NAMALWA (cell line): ENCODE measurements at places on chromosomes 16 and 17.
A peak's percentile ranks its signal among the peaks of the same experiment; 100 is the strongest.

- DNase-seq = no peak
Observed at GRCh38 chr16:56732832-56733231, 2.9 kb downstream of the NUP93 start.

DNA sequence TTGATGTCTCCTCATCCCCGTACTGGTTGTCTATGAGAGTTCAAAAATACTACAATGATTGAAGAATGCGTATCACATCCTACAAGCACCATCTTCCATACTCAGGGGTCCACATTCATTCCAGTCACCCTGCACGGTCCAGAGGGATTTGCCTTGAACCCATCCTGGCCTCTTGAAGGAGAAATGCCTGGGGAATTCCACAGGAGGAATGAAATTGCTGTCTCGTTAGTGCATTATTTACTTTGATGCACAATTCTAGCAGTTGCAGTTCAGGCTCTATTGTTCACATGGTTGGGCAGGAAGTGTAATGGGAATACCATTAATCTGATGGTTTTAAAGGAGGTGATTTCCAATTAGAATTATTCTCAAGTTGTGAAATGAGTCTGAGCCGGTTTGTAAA is 369.1 kb upstream of the XYLT1 start:
- no peak for DNase-seq

GRCh38 chr17:40027614-40028012 is 12.4 kb downstream of the CSF3 start:
- no peak for DNase-seq

- no peak for DNase-seq
Observed at GRCh38 chr17:5921512-5922282, 148.5 kb upstream of the WSCD1 start.

- DNase-seq = no peak
Observed at GRCh38 chr17:50212121-50212843, 10.9 kb upstream of the COL1A1 start.

DNA sequence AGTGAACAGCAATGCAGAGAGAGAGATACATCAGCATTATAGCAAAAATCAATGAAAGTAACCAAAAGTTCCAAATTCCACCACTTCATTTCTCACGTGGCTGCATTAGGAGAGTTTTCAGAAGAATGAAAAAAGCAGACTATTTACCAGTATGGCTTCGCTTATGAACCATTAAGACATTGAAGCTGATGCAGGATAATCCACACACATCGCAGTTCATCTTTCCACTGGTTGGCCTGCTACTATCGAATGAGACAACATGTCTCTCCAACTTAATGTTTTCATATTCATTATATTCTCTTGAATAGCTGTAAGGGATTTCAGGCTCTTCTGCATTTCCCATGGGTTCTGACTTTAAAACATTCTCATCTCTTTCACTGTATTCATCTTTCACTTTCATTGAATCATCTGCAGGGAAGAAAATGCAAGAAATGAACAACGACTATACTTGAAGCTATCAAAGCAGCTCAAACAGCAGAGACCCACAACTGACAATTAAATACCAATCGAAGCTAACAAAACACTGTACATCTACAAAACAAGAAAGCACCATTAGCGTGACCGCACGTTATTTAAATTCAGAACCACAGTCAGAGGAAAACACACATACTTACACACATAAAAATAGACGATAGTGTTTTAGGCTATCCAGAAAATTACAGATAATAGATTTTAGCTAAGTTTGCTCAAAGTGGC is 54.9 kb downstream of the GRB7 start:
- DNase-seq = no peak

- DNase-seq = no peak
Observed at GRCh38 chr17:38900978-38901656, 24.3 kb upstream of the LASP1NB start.

- no peak for DNase-seq
Observed at GRCh38 chr17:77999413-78000173, 41.1 kb downstream of the TNRC6C start.

DNA sequence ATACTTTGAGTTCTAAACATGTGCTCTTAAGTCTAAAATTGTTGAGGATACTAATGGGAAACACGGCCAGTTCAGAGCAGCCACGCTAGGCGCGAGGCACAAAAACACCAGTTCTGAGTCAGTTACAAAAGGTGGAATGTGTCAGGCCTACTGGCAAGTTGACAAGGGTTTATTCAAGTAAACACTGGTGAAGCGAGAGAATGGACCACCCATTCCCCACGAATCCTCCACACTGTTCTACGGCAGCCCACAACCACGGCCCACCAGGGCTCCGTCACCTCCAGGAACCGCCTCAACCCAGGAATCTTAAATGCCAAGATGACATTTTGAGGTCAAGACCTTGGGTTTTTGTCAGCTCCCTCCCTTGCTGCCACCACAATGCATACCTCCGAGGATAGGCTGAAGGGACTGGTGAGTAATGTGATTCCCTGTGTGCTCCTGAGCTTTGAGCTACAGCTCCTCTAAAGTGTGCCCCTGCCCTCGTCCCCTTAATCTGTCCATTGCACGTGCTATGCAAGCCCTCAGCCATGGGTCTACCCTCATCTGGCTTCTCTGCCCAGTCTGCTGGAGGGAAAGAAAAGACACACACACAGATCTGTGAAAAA is 28.5 kb upstream of the TRAP1 start:
- no peak for DNase-seq

- no peak for DNase-seq
Observed at GRCh38 chr16:86059253-86060171, 160.6 kb downstream of the IRF8 start.

- DNase-seq = no peak
Observed at GRCh38 chr17:82750241-82750908, 1.5 kb upstream of the TBCD start.

- DNase-seq = no peak
Observed at GRCh38 chr17:82050152-82050760, 1.4 kb downstream of the RFNG start.

- no peak for DNase-seq
Observed at GRCh38 chr16:85606904-85607303, 6.2 kb upstream of the GSE1 start.

DNA sequence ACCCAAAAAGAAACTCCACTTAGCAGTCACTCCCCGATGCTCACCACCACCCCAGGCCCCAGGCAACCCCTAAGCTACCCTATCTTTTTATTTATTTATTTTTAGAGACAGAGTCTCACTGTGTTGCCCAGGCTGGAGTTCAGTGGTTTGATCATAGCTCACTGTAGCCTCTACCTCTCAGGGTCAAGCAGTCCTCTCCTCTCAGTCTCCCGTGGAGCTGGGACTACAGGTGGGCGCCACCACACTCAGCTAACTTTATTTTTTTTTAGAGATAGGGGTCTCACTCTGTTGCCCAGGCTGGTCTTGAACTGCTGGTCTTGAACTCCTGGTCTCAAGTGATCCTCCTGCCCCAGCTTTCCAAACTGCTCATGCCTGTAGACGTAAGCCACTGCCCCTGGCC is 14.7 kb upstream of the GLIS2 start:
- no peak for DNase-seq

DNA sequence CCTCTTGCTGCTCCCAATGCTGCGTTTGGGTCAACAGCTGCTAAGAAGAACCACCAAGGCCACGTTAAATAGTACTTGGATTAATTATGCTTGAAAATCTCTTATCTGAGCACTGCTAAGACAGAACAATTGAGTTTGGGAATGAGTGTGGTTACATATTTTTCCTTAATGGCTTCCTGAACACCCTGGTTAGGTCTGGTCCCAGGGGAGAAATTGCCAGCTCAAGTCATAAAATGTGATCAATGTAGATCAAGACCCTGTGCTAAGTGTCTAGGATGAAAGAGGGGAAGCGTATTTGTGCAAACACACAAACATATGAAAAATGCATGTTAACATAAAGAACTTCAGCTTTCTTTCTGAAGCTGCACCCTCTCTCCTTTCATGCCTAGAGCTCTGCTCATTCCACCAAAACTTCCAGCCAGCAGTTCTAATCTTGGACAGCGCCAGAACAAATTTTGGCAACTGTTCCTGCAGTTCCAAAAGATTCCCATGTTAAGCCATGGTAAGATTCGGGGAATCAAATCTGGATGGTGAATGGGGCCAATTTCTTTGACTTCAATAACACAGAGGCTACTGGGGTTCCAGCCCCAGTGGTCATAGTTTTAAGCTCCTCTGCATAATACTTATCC is 72.0 kb downstream of the ZFHX3 start:
- no peak for DNase-seq

DNA sequence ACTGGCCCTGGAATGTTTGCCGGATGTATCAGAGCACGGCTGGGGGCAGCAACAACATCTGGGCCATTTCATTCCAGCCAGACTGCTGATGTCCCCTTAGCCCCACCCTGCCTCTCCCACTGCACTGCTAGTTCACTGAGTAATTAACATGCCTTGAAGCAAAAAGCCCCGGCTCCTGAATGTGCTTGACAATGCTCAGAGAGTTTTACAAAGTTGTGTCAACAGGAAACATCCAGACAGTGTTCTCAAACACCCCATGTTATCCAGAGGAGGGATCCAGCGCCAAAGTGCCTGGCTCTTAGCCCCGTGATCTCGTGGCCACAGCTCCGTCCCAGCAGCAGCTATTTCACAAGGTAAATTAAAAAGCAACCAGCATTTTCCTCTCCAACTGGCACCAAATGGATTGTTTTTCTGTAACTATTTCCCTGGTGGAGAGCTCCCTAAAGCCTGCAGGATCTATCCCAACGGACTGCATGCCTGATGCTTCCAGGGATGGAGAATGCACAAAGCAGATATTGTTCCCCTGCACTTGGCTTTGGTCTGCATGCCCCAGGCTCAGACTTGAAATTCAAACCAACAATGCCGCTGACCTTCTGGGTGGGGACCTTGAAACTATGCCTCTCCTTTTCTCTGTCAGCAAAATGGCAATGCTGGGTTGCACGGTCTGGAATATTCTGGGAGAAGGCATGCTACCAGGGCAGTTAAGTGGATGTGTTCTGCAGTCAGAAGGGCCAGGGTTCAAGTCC is 115.6 kb upstream of the CDH5 start:
- no peak for DNase-seq

- DNase-seq = peak; percentile 67
Observed at GRCh38 chr17:65750631-65751115, 189.2 kb upstream of the AXIN2 start.

DNA sequence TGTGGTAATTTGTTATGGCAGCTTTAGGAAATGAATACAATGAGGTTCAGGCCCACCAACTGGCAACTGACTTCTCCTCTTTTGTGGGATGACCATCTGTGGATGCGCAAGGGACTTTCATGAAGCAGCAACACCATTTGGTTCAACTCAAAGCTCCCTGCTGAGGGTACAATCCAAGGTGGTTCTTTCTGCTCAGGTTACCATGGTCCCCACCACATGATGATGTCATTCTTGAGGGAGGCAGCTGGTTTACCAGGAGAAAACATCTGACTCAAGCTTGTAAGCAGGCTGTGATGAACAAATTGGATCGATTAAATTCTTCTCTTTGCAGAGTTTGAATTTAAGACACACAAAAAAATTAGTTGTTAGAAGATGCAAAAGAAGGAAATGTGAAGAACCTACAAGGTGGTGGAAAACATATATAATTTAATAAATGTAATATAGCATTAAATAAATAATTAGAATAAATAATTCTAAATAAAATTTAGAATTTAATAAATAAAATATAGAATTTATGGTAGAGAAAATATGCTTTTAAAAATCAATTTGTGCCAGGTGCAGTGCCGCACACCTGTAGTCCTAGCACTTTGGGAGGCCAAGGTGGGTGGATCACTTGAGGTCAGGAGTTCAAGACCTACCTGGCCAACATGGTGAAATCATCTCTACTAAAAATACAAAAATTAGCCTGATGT is 67.6 kb upstream of the ANKFN1 start:
- DNase-seq = peak; percentile 4

GRCh38 chr17:73783382-73783766 is 139.1 kb upstream of the SDK2 start:
- DNase-seq = no peak

GRCh38 chr16:56960681-56961281 is 969 bp upstream of the CETP start:
- no peak for DNase-seq

DNA sequence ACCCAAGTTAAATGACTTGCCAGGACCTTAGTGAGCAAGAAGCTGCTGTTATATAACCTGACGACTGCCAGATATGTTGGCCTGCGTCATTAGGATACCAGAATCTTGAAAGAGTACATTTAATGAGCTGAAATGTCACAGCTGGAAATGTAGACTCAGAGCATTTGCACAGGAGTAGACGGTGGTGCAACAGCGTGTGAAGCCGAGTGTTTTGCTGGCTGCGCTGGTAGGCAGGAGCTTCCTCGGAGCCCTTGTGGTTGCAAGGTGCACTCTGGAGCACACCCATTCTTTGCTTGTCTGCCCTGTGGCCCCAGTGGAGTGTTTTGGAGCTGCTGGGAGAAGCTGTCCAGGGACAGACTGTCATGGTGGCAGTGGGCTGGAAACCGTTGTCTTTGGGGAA is 79.3 kb downstream of the BANP start:
- no peak for DNase-seq

DNA sequence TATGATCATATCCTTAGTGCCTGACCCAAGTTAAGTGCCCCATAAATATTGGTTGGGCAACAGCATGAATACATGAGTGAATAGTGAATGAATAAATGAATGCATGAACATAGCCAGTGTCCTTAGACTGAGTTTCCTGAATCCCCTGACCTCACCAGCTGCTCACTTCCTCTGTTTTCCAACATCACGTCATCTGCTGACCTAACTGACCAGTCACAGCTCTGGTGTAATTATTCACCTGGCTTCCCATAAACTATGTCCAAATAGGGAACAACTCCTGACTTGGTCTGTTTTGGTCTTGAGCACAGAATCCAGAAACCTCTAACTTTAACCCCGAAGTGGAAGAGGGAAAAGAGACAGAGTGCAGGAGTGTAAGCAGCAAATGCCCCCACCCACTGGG is 83.4 kb downstream of the ASIC2 start:
- DNase-seq = no peak
